Fibroblast of lung (primary cell): ENCODE measurements at places on chromosomes 1 and 21.

DNA sequence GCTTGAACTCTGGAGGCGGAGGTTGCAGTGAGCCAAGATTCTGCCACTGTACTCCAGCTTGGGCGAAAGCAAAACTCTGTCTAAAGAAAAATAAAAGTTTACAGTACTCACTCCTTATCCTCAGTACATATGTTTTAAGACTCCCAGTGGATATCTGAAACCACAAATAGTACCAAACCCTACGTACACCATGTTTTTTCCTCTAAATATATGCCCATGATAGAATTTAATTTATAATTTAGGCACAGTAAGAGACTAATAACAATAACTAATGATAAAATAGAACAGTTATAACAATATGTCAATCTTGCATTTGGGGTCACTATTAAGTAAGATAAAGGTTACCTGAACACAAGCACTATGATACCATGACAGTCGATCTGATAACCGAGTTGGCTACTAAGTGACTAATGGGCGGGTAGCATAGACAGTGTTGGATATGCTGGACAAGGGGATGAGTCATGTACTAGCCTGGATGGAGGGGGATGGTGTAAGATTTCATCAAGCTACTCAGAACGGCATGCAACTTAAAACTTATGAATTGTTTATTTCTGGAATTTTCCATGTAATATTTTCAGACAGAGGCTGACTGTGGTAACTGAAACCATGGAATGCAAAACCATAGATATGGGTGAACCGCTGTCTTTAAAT lies 43.7 kb downstream of the ST7L start:
- DNase-seq: peak; percentile 97

- DNase-seq: peak; percentile 82
These were observed 33.3 kb upstream of the KCNE1 start for GRCh38 chr21:34545079-34545884.

GRCh38 chr1:239268941-239269340 lies 117.4 kb upstream of the CHRM3 start:
- DNase-seq: no peak

DNA sequence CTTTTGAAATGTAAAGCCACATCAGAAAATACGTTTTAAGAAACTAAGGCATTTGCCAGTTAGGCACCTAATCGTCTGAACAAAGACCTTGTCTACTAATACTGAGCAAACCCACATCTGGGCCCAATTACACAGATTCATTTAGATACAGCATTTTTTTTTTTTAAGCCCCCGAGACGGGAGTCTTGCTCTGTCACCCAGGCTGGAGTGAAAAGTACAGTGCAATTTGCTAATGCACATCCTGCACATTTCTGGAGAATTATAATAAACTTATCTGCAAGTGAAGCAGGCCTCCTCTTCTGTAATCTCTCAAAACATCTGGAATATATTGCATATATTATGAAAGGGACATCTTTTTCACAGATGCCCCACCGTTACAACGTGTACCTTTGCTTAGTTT lies 3.3 kb downstream of the RSRP1 start:
- DNase-seq: no peak

DNA sequence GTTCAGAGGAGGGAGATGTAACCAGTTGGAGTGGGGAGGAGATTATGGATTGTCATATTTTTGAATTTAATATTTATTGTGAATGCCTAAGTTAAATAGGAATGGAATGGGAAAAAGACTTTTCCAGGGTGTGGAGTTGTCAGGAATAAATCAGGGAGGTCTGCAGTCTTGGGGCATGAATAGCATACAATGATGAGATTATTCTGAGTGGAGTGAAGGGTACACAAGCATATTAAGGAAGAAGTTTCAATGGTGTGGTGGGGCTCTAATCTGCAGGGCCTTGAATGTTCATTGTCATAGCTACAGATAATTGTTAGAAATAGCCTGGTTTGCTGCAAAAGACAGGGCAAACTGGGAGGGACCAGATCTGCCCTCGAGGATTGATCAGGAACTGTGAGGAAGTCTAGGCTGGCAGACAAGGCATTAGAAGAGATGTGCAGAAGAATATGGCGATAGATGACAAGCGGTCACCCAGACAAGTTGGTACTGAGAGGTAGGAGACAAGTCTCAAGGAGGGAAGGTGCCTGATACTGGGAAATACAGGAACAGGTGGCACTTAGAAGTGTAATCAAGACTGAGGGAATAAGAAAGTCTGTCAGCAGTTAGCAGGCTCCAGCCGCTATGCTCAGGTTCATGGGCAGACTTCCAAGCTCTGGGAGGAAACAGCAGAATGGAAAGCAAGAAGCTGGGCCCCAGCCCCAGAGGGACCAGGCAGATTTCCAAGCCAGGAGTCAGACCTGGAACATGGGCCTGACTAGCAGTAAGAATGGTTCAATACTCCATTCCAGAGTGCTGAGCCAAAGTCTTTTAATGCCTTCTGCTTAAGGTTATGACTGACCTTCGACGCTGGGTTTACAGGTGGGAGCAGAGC lies 20.9 kb upstream of the RGL1 start:
- DNase-seq: peak; percentile 92

GRCh38 chr1:60898413-60898812 lies 183.9 kb upstream of the NFIA start:
- DNase-seq: no peak

DNA sequence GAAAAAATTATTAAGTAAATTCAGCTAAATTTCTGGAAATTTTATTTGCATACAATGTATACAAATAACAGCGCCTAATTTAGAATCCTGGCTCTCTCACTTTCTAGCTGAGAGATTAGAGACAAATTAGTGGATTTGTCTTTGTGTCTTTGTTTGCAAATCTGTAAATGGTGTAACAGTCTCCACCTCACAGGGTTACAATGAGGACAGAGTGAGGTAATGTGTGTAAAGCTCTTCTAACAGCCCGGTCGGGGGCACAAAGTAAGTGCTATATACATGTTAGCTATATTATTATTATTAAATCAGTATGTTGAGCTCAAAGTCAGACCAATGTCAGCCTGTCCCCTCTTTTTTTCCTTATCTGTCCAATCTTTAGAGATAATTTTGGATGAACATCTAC lies 5.0 kb upstream of the ADAMTSL4 start:
- DNase-seq: no peak

DNA sequence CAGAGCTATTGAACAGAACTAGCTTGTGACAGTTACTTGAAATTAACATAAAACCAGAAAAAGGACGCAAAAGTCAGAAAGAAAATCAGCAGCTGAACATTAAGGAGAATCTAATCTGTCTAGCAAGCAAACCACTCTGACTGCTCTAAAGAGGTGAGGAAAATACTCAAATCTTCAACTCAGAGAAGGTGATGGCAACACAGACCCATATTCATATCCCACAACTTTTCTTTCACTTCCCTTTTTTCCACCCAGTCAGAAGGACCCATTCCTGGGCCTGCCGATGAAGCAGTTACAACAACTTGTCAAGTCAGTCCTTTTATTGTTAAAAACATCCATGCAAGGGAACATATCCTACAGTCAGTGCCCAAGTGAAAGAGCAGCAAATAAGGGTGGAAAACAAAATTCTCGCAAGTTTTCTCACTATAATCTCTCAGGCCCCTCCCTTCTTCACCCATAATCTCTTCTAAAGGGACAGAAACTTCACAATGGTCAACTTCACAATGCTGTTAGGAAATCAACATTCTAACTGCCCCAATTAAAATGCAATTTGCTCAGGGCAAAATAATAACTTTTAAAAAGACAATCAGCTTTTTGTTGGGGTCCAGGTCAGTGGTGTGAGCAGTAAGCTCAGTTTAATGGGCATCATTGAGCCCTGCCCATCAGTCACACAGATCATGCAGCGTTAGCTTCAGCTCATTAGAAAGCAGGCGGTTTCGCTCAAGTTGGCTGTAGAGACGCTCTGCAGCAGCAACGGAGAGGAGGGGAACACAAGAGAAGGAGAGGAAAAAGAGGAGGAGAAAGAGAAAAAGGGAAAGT lies 3.6 kb upstream of the NUP210L start:
- no peak for DNase-seq

DNA sequence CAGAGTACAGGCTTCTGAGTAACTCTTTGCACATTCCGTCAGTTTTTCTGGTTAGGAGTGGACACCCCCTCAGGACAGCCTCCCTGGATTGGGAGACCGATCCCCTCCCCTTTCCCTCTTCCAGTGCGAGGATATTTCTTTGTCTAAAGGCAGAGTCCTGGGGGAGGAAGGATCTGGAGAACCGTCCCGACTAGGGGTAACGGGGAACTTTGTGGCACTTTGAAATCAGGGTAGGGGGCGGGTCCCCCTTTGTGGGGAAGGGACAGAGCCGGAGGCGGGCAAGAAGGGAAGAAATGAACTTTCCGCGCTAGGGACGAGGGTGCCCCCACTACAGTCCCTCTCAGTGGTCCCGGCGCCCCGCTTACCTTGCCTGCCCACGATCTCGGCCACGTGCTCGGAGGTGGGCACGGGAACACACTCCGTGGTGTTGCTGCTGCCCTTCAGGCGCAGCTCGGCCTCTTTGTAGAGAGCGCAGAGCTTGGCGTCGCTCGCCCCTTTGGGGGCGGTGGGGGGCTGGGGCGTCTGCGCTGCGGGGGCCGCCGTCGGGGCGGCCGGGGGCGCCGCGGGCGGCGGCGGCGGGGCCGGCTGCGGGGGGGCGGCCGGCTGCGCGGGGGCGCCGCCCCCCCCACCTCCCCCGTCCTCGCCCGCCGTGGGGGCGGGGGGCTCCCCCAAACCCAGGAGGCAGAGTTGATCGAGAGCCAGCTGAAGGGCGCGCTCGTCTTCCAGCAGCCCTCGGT lies 917 bp downstream of the MEX3A start:
- no peak for DNase-seq

DNA sequence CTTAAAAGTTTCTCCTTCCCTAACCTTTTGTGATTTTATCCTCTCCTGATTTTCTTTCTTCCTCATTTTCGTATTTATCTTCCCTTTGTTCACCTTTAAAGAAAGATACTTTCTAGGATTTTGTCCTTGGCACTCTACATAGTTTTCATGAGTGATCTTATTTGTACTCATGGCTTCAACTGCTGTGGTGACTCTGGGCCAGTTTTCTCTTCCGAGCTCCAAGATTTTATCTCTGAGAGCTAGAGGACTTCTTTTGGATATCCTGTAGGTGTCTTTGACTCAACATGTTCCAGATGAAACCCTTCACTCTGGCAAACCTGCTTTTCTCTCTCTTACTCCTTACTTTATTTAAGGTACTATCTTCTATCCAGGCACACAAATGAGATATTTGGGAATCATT lies 53.7 kb upstream of the MACF1 start:
- no peak for DNase-seq

DNA sequence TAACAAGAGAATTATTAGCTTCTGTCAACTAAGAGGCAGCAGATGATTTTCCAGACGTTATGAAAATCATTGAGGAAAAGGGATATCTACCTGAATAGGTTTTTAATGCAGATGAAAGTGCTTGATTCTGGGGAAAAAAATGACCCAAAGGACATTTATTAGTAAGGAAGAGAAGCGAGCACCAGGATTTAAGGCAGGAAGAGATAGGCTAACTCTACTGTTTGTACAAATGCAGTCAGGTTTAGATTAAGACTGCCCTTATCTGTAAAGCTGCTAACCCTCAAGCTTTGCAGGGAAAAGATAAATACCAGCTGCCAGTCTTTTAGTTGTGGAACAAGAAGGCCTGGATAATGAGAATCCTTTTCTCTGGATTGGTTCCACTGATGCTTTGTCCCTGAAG lies 33.0 kb upstream of the LRIG2 start:
- DNase-seq: no peak

GRCh38 chr1:9382643-9383491 lies 90.2 kb downstream of the SPSB1 start:
- no peak for DNase-seq

GRCh38 chr1:77220687-77221463 lies 1.6 kb upstream of the PIGK start:
- DNase-seq: peak; percentile 64
